NCI-H1105 treated with DMSO at 0.1 percent for 48 hours (cell line): ENCODE measurements at places on chromosomes 7 and 10.

DNA sequence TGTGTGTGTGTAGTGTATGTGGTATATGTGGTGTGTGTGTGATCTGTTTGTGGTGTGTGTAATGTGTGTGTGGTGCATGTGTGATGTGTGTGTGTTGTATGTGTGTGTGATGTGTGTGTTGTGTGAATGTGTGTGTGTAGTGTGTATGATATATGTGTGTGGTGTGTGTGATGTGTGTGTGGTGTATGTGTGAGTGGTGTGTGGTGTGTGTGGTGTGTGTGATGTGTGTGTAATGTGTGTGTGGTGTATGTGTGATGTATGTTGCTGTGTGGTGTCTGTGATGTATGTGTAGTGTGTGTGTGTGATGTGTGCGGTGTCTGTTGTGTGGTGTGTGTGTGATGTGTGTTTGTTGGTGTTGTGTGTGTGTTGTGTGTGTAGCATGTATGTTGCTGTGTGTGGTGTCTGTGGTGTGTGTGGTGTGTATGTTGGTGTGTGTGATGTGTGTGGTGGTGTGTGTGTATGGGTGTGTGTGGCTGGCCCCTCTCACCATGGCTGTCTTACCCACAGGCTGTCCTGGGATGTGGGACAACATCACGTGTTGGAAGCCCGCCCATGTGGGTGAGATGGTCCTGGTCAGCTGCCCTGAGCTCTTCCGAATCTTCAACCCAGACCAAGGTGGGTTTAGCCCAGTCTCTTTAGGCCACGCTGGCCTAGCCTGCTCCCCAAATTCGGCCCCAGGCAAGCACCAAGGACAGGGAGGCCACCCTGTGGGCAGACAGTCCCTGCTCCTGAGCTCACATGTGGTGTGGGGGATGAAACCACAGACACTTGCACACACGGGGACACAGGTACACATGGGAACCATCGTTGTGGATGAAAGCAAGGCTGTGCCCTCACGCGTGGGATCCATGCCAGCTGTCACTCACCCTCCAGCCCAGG is 25.6 kb downstream of the ADCYAP1R1 start:
- no peak for DNase-seq

GRCh38 chr10:80268938-80269588 is 20.4 kb downstream of the MAT1A start:
- no peak for DNase-seq

DNA sequence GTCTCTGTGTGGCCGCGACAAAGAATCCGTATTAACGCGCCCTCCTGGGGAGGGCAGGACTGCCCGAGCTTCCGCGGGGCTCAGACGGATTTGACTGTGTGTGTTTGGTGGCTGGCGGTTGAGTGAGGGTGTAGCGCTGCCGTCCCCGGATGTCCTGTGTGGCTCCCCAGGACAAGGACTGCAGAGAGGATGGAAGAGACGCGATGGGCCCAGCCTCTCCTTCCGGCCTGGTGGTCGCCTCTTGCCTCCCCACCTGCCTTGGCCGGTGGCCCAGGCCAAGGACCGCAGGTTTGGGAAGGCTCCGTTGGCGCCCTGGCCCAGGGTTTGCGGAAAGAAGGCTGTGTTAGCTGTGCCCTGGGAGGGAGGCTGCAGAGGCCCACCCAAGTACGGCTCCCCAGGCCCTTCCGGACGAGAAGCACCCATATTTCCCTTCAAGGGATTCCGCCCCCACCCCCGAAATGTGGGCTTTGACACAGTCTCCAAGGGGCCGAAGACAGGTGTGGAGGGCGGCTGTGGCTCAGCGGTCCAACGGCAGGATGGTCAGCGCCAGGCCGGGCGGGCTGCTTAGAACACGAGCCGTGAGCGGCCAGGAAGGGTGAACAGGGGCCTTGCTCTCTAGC is 2.3 kb downstream of the UNCX start:
- DNase-seq, result no peak

DNA sequence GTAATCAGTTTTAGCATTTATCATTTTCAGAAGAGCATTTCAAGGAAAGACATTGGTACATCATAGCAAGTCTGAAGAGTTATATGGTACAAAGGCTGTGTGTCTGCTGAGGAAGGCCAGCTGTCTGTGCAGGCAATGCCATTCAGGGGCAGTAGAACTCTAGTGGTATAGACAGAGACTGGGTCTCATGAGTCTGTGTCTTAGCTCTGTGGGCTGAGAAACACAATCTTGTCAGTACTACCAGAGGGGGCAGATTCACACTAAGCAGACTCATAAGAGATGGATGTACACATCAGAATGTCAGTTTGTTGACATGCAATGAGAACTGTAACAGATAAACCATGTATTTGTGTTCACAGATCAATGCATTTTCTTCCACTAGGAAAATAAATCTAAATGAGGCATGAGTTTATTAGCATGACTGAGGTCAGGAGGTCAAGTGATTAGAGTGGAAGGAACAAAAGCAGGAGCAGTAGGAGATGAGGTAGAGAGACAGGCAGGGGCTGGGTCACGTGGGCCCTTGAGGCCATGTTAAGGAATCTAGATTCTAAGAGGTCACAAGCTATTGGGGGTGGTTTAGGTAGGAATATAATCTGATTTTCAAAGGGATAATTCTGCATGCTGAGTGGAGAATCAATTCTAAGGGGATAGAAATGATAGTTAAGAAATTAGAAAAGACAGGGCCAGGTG is 7.5 kb upstream of the GGCT start:
- no peak for DNase-seq

DNA sequence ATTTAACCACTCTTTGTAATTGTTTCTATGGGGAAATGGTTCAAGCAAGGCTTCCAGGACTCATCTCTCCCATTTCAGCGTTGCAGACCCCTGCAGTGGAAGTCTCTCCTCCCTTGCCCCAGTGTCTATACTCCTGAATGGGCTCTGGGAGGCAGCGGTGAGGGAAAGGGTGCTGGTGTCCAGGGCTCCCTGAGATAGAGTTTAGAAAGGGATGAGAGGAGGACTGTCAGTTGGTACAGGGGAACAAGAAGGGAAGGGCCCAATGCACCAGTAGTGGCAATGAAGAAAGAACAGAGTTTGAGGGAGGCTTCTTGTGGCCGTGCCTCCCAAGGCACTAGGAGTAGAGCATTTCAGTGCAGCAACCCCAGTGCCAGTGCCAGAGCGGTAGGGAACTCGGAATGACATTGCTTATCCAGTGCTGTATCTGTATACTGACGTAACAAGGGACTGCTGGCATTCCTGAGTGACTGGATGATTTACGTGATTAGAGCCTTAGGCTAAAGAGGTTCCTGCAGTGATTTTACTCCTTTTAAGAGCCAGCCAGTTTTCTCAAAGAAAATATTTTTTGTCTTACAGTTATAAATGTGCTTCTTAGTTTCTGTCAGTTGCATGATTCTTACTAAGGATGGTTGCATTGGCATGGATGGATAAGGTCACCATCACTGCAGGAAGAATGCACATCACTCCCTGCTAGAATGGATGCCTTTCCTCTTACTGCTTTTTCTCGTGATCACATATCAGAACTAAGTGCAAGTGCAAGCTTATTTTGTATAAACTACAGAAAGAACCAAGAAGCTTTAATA is 28.0 kb downstream of the PRPF18 start:
- no peak for DNase-seq

DNA sequence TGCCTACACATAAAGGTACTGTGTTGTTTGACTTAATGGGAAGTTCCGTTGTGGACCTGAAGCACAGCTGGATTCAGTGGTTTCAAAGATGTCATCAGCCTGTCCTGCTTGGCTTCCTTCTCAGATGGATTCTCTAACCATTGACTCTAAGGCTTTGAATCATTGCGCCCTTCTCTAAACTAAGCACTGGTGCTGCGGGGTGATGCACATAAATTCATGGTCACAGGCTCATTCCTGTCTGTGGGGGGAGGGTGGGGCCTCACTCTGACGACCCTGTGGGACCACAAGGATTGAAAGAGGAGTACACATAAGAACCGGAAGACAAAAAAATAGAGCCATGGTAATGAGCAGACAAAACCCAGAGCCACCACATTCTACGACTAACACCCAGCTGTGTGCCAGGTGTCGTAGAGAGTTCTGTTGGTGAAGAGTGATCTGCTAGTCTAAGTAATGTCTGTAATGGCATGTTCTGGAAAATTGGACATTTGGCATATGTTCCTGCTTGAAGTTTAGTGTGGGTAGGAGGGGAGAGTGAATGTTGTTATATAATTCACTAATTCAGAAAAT is 97.3 kb upstream of the YAE1 start:
- DNase-seq, result no peak

- no peak for DNase-seq
These were observed 334.7 kb upstream of the AUTS2 start for GRCh38 chr7:69263550-69263949.

- DNase-seq, result no peak
These were observed 156.3 kb downstream of the POLR1F start for GRCh38 chr7:19552576-19552975.

DNA sequence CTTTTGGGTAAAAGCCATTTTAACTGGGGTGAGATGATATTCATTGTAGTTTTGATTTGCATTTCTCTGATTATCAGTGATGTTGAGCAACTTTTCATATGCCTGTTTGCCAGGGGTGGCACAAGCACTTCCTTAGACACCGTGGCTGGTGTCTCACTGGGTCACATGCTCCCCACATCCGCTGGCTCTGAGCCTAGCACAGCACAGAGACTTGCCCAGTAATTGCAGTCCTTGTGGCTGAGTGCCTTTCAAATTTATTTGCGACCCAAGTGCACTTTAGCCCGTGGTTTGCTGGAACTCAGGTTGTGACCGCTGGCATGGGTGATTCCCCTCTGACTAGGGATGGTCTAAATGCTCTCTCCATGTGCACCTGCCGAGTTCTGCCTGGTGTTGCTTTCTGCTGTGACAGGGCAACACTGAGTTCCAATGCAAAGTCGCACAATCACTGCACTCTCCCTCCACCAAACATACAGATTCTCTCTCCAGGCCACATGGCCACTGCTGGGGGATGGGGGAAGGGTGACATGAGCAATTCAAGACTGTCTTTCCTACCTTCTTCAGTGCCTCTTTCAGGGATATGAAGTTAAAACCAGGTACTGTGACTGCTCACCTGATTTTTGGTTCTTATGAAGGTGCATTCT is 66.5 kb downstream of the ZNF277 start:
- no peak for DNase-seq

DNA sequence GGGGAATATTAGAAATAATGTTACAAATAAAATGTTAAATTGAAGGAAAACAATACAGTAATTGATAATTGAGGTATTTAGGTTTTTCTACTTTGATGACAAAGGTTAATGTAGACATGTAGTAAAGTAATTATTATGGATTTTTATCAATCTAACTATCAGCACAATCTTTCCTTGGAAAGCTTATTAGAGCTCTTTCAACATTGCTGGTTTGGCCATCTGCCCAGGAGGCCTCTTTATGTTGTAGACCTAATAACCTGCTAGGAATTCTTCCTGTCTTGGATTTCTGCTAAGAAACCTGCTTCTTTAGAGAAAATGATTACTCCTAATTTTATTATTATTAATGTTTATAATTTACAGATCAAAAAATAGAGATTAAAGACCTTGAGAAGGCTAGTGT is 78.9 kb downstream of the CHRM2 start:
- peak; percentile 43 for DNase-seq

DNA sequence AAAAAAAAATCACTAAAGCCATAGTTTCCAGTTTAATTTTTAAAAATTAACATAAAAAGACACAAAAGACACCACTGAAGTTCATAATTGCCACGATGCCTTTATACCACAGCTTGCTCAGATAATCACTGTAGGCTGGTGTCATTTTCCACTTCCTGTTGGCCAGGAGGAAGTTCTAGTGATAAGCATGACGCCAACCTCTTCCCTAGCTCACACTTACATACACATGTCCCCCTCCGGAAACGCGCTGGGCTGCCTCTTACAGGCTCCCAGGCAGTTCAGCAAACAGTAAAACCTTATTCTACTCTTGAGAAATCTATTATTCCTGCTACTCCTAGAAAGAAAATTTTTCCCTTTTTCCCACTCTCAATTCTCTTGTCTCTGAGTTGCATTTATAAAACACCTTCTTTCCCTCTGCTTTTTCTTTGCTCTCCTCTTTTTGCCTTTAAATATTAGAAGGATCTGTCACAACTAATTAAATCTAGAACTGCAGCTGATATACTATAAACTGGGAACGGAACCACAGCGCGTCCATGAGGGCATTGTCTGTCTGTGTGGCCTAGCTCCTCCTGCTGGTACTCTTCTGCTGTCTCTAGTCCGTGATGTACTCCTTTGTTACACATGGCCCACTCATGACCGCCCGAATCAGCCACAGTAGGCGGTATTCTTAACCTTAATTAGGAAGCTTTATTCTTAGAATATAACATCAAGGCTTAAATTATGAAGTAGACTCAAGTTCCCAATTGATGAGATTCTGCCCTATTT is 664.9 kb downstream of the CNTNAP2 start:
- DNase-seq, result no peak

DNA sequence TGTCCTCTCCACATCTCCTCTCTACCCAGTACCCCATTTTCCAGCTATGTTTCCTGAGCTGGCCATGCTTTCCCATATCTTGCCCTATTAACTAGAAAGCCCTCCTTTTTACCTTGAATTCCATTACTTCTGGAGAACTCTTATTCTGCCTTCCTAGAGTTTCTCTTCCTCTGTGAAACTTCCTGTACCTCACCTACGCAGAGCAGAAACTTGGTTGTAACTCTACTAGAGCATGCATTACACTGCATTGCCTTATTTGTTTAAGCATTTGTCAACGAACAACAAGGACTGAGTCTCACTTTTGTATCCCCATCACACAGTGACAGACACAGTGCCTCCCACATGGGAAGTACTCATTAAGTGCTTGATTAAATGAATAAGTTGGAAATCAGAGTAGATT is 36.4 kb downstream of the VCL start:
- no peak for DNase-seq

DNA sequence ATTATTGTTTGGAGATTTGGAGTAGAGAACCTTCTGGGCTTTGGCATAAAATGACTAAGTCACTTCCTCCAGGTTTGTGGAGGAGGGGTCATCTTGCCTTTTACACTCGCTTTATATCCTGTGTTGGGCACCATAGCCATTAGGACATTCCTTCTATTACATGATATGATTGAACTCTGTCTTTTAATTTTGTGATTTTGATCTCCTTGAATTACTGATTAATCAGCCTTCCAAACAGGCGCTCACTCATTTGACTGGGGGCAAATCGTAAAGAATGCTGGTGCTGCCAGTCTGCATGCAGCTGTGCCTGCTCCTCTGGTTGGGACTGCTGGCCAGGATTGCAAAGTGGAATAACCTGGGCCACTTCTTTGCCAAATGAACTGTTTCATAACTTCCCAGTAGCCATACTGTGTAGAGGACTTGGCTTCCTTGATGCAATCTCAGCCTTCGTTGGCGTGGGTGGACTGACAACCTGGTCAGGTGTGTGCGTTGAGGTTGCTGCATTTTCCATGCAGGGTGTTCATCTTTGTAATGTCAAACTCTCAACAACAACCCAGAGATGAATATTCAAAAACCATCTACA is 65.9 kb upstream of the RAB11FIP2 start:
- DNase-seq, result no peak

- DNase-seq, result no peak
These were observed 28.9 kb downstream of the MAT1A start for GRCh38 chr10:80260295-80261243.

DNA sequence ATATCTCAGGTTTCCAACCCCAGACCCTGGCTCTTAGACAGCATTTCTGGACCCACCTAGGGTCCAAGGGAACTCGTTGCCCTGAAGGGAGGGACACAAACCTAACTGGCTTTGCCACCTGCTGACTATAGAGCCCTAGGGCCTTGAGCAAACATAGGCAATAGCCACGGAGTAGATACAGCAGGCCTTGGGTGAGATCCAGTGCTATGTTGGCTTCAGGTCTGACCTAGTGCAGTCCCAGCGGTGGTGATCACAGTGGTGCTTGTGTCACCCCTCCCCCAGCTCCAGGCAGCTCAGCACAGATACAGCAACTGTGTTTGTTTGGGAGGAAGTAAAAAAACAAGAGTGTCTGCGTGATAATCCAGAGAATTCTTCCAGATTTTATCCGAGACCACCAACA is 9.7 kb upstream of the TNKS2 start:
- no peak for DNase-seq
